ENCODE measurements at places on chromosomes 16 and 17.

DNA sequence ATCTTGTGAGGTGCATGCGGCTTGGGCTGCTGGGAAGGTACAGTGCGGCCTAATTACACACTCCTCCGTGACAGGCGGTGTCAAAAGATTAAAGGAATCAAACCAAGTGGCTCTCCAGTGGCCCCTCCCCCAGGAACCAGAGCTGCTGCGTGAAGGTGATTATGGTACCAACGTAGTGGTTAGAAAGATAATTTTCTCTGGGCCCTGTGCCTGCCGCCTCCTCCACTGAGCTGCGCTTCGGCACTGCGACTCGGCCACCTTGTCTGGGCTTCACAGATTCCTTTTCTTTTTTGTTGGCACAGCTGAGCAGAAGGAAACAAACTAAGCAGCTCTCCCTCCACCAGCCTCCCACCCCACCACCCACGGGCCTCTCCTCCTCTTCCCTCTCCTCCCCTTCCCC is 113.2 kb upstream of the SDK2 start:
- DNase-seq = no peak

GRCh38 chr16:14405611-14406537 is 224.2 kb downstream of the PARN start:
- DNase-seq = no peak

- no peak for DNase-seq
Observed at GRCh38 chr16:22888791-22889190, 74.8 kb downstream of the HS3ST2 start.

- DNase-seq = no peak
Observed at GRCh38 chr17:75570772-75571171, 16.8 kb upstream of the MYO15B start.

- DNase-seq = no peak
Observed at GRCh38 chr17:37037590-37038155, 88.9 kb downstream of the AATF start.

Data from stimulated activated CD4-positive, alpha-beta T cell treated with anti-CD3 and anti-CD28 coated beads, Interleukin-1b, Interleukin-23, amount 100 ng/mL, for 4 hours (primary cell).